Stimulated activated CD4-positive, alpha-beta T cell treated with anti-CD3 and anti-CD28 coated beads, Interleukin-4, amount 100 ng/mL, for 1 hour (primary cell): ENCODE measurements at places on chromosomes 13 and 19.
A peak's percentile ranks its signal among the peaks of the same experiment; 100 is the strongest.

DNA sequence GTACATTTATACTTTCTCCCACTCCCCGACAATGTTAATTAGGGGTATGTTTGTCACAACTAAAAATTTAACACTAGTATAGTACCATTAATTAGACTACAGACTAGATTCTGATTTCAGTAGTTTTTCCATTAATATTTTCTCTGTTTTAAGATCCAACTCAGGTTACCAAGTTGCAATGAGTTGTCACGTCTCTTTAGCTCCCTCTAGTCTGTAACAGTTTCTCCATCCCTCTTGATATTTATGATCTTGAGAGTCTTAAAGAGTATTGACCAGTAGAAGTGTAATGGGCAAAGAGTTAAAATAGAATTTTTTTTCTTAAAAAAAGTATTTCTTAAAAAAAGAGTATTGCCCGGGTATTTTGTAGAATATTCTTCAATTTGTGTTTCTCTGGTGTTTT, 598.1 kb downstream of the TBC1D4 start:
- DNase-seq: no peak

- DNase-seq: no peak
These were observed 45.4 kb upstream of the POMP start for GRCh38 chr13:28613562-28613961.

GRCh38 chr19:18499055-18499775, 22.7 kb downstream of the ELL start:
- DNase-seq: no peak

- DNase-seq: no peak
These were observed 1819.4 kb downstream of the UQCRFS1 start for GRCh38 chr19:27393591-27393990.

DNA sequence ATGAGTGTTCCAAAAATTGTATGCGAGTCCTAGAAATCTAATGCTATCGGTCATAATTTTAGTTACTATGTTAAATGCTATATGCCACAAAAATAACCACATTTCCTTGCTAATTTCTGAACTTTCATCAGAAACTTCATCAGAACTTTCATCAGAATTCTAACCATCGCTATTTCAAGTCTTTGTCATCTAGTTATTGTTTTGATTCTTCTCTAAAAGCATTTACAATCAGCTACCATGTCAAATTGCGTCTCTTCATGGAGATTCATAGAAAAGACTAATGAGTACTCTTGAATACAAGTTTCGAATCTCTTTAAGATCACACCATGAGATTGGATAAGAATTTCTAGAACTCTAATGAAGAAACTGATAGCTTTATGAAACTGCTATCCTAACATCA, 52.7 kb upstream of the TM9SF2 start:
- DNase-seq: no peak

DNA sequence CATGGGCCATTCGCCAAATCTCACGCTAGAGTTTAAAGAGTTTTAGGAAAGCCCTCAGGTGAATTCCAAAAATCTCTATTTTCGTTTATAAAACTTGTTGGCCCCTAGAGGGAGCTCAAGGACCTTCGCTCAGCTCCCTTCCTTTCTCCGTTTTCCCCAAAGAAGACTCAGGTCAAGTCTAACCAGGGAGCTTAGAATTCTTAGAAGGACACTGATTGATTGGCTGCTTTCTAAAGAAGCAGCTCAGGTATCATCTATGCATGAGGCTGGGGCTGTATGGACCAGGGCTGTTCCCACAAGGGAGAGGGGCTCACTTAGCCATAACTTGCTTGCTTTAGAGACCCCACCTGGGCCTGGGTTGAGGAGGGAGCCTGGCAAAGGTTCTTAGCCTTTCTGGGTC, 20.5 kb downstream of the DZIP1 start:
- DNase-seq: no peak

DNA sequence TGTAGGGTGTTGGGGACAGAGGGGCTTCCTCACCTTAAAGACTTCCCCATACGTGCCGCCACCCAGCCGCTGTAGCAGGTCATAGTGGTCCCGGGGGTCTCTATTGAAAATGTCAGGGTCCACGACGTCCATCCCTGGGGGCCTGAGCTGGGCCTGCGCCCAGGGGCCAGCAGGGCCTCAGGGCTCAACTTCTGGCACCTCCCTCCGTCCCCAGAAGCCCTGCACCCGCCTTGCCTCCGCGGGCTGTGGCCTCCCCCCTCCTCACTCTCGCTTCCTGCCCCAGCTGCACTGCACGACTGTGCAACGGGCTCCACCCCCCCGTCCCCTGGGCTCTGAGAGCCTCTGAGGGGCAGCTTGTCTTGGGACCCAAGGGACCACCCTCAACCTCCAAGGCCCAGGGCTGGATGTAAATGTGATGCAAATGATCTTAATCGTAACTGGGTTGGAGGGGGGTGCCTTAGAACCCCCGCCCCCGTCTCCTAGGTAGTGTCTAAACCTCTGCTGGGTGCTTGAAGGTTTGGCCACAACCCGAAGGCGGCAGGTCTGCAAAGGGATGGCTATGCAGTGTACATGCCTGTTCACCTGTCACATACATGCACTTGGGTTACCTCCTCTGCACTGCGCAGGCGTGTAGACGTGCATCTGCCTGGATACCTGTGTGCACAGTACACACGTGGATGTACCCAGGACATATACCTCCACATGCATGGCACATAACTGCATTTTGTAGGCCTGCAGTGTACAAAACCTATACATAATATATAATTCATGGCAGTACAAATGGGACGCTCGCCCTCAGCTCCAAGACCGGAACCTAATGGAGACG, at the start of gene MAP4K1:
Gene MAP4K1, minus strand, starts transcription at position 190 of the 826 bp plus-strand sequence. Its CDS starts 58 bp downstream, at position 132.
- peak; percentile 72 for DNase-seq

DNA sequence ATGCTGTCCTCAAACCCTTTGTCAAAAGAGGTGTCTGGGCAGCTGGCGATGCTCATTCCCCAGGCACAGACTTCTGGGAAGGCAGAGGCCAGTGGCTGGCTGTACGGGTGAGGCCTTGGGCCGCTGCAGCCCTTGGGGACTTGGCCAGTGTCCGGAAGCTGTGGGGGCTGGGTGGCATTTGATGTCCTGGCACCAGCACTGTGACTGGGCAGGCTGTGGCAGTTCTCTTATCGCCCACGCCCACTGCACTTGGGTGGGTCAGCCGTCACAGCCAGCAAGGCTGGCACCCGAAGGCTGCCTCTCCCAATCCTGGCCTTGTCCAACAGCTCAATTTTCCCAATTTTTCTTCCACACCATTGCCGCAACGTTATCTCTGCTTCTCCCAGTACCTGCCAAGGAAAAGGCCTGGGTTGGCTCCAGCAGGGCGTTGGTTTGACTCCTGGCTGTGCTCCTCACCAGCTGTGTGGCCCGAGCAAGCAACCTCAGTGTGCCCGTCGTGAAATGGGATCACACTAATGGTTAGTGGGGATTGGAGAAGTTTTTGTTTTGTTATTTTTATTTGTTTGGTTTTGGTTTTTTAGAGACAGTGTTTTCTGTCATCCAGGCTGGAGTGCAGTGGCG, 12.7 kb upstream of the SLC44A2 start:
- no peak for DNase-seq

- no peak for DNase-seq
These were observed 3.3 kb downstream of the FCER2 start for GRCh38 chr19:7698583-7698982.

GRCh38 chr19:28301463-28301862, 911.5 kb downstream of the UQCRFS1 start:
- DNase-seq: no peak

GRCh38 chr13:50846861-50847475, 3.5 kb upstream of the DLEU7 start:
- no peak for DNase-seq

GRCh38 chr19:46766569-46767317, 20.5 kb upstream of the STRN4 start:
- DNase-seq: peak; percentile 63

GRCh38 chr19:15534957-15535864, 26.9 kb downstream of the CYP4F22 start:
- DNase-seq: peak; percentile 10

DNA sequence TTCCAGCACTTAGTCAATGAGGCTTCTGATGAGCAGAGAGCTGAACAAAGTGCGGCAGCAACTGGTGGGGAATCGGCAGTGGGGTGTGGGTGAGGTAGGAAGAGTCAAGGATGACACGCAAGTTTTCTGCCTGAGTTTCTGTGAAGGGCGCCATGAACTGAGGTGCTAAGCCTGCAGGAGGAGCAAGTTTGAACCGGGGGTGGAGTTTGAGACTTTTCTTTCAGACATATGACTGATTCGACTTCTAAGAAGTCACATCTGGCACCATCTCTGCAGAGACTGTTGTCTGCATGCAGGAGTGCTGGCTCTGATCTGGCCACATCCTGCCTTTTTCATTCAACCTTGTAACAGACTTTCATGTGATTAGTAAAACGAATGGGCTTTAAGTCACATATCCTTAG, 14.8 kb upstream of the GPI start:
- DNase-seq: peak; percentile 51

GRCh38 chr13:46858776-46859175, 38.1 kb downstream of the HTR2A start:
- DNase-seq: no peak

DNA sequence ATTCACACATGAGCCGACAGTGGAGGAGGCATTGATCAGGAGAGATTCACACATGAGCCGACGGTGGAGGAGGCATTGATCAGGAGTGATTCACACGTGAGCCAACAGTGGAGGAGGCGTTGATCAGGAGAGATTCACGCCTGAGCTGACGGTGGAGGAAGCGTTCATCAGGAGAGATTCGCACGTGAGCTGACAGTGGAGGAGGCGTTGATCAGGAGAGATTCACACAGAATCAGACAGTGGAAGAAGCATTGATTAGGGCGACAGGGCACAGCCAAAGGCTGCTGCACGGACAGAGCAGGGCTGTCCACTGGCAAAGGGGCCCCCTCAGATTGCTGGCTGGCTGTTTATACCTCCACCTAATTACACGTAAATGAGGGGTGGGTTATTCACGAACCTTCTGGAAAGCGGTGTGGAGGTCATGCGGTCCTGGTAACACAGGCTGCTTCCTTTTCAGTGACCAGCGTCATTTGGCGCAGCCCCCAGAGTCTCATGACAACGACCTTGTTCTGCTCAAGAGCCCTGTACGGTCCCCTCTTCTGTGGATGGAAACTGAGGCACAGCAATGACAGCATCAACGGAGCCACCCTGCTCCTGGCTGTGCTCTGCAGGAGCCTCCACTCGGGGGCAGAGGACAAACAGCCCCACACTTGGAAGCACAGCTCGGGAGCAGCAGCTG, 50.6 kb upstream of the GAS6 start:
- DNase-seq: no peak

GRCh38 chr13:29474991-29475390, 120.5 kb downstream of the SLC7A1 start:
- no peak for DNase-seq
